SW 1271 (cell line): ENCODE measurements at places on chromosomes 1 and 21.

GRCh38 chr1:178575611-178576361 lies 62.9 kb downstream of the TEX35 start:
- no peak for DNase-seq

- no peak for DNase-seq
Observed at GRCh38 chr1:192763756-192764155, 45.1 kb upstream of the RGS2 start.

DNA sequence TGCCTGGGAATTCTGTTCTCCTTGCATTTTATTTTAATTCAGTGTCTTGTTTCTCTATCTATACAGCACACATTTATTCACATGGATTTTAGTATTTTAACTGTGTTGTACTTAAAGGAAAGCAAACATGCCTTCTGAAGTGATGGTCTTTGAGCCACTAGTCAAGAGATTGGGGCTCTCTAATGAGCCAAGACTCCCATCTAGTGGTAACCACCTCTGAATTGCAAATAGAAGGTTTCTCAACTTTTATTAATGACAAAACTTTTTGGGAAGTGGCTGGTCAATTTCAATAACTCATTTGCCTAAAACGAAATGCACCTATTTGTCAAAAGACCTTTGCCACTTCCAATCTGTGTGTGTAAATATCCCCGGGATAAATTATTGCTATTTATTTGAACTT lies 199.6 kb downstream of the LTN1 start:
- no peak for DNase-seq

DNA sequence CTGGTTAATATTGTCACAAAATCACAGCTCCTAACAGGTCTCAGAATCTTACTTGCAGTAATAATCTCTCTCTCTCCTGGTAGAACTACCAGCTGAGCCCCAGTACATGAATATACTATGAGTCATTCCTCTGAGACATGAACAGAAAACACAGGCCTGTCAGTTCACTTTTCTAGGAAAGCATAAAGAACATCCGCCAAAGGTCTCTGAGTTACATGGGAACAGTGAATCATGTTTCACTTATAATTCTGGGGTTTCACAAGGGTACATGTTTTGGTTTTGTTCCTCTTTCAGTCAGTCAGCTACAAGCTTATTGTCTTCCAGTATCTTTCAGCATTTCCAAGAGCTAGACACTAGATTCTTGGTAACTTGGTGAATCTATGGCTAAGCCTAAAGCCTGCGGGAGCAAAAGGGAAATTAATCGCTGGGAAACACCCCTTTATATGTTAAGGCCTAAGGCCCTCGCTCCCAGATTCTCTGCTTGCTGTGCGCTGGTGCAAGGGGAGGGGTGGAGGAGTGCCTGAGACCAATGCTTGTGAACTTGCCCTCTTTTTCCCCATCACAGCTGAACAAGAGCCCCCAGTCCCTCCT lies 31.7 kb downstream of the IFNGR2 start:
- no peak for DNase-seq

- no peak for DNase-seq
Observed at GRCh38 chr21:31686272-31686915, 26.9 kb downstream of the SOD1 start.

- no peak for DNase-seq
Observed at GRCh38 chr1:181190364-181191035, 102.0 kb downstream of the IER5 start.

DNA sequence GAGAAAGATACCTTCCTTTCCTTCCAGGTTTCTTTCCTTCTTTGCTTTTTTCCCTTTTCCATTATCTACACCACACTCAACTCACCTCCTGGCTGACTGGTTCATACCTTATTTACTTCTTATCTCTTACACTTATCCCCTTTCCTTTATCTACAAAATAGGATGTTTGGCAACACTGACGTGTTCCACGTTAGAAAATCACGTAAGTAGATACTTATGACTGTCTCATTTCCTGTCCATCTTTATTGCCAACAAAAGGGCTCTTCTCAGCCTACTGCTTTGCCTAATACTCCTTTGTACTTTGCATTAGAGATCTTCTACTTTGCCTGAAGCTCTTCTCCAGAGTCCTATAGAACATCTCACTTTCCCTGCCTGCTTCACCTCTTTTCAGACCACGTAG lies 25.1 kb downstream of the SYNJ1 start:
- no peak for DNase-seq

GRCh38 chr1:2527556-2527860 lies 1.1 kb upstream of the PANK4 start:
- no peak for DNase-seq

DNA sequence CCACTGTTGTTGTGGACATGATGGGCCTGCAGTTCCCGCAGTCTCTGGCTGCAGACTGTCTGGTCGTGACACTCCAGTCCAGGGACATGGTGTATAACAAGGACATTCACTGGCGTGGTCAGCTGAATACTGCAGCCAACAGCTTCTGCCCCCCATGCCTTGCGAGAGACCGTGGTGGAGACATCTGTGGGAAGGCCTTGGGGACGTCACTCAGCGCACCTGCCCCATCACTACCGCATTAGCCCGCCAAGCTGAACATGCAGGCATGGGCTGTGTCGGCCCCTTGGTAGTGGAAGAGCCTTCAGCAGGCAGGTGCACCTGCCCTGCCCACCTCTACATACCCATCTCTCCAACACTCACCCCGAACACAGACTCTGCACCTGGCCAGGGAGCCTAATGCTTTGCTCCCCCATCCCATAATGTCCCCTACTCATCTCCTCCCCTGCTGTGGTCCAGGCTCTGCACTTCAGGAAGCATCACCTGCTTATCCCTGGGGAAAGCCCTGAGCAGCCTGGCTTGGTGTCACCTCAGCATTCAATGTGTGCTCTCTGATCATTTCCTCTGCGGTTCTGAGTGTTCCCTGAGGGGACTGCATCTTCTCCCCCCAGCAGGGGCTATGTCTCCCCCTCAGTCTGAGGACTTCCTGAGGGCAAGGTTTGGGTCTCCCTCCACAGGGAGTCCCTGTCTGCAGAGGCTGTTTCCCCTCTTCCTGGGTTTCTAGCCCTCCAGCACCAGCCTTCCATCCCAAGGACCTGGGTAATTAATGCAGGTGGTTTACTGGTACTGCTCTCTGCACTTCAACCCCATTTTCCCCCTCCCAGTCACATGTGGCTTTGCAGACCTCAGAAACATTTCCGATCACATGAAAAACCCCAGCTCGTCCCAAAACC lies 3.2 kb downstream of the PGLYRP4 start:
- DNase-seq = no peak

- no peak for DNase-seq
Observed at GRCh38 chr1:203082571-203083462, 3.0 kb downstream of the MYOG start.

DNA sequence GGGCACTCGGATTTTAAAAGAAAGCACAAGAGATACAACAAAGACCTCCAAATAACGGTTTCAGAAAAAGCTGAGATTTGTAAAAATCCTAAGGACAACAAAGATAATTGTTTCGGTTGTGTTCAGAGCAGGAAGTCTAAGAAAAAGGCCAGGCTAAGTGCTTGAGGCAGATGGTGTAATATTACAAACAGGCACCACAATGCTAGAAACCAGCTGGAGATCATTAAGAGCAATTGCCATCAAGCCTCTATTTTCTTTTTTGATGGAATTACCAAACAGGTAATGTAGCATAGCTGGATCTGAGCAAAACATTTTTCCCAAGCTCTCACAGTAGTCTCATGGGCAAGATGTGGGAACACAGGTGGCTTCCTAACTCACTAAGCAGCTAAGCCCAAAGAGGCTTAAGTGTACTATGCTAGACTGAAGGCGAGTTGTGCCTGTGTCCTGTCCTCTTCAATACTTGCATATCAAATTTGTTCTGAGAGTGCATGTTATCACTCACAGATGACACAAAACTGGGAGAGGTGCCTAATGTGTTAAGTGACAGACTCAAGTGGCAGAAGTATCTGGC lies 161.6 kb downstream of the GLUL start:
- DNase-seq = no peak

- no peak for DNase-seq
Observed at GRCh38 chr1:81446000-81446669, 354.6 kb upstream of the ADGRL2 start.
